ENCODE measurements at places on chromosomes 12 and 14.

GRCh38 chr12:10512798-10513197 lies 7.1 kb downstream of the EIF2S3B start:
- peak; percentile 8 for DNase-seq

GRCh38 chr12:104263580-104264358 lies 39.8 kb upstream of the EID3 start:
- DNase-seq = peak; percentile 72

- peak; percentile 85 for DNase-seq
These were observed 2.2 kb downstream of the OASL start for GRCh38 chr12:121036810-121037326.

DNA sequence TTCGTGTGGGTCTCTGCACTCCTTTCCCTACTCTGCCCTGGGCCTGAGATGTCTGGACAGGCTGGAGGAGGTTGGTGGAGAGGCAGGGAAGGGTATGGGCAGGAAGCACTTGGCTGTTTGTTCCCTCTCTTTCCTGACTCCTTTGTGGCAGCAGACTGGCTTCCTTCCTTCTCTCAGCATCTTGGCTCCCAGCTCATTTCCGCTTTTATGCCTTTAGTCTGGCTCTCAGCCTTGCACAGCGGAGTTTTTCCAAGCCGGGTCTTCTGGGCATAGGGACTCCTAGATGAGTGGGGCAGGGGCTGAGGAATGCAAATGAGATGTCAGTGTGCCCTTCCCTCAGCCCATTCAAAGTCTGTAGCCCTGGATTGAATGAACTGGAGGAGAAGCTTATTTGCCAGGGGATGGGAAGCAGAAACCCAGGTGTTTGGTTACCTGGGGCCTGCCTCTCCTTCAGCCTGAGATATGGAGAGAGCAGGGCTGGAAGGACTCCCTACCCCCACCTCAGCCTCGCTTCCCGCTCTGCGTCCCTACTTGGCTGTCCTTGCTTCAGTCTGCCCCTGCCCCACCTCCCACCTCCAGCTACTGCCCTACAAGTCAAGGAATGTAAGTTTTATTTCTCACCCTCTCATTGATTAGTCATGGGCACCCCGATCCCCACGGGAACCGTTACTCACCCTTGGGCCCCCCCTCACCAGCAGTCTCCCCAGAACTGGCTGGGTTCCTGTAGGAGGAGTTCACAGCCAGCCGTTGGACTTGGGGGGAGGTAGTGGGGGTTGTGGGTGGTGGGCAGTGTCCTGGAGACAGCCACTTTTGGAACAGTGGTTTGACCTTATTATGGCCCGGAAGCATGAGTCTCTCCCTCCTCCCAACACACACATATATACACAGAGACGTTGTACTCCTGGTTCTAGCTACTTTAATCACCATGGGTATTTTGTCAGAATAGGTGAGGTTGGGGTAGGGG lies 9.3 kb upstream of the ITGA5 start:
- peak; percentile 95 for DNase-seq

DNA sequence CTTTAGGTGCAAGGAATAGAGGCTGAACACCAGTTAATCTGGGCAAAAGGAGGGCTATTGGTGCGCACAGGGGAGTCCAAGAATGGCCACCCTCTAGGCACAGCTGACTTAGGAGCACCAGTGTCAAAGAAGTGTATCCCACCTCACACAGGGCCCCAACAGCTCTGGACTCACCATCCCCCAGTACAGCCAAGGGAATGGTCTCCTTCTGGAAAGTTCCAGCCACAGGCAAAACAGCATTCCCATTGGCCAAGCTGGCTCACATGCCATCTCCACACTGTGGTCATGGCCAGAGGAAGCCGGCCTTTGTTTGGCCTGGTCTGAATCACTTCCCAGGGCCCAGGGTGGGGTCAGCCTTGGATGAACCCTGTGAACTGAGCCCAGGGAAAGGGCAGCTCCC lies 120.1 kb downstream of the DICER1 start:
- DNase-seq = no peak

GRCh38 chr14:40936861-40937260 lies 669.8 kb upstream of the LRFN5 start:
- DNase-seq = no peak

DNA sequence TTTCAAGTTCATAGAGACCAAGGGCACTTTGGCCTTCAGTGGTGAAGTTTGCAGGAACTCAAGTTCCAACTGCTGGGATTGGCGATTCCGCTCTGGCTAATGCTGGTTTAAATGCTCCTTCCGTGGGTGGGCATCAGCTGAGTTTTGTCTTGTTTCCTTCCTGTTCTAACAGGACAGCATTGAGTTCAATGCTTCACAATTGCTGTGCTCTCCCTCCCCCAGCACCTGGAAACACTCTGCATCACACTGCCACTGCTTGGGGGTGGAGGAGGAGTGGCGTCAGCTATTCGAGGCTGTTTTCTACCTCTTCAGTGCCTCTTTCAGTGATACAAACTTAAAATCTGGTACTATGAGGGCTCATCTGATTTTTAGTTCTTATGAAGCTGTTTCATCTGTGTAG lies 634.9 kb downstream of the FSCB start:
- DNase-seq = no peak

GRCh38 chr12:94122591-94122990 lies 25.8 kb upstream of the PLXNC1 start:
- no peak for DNase-seq

DNA sequence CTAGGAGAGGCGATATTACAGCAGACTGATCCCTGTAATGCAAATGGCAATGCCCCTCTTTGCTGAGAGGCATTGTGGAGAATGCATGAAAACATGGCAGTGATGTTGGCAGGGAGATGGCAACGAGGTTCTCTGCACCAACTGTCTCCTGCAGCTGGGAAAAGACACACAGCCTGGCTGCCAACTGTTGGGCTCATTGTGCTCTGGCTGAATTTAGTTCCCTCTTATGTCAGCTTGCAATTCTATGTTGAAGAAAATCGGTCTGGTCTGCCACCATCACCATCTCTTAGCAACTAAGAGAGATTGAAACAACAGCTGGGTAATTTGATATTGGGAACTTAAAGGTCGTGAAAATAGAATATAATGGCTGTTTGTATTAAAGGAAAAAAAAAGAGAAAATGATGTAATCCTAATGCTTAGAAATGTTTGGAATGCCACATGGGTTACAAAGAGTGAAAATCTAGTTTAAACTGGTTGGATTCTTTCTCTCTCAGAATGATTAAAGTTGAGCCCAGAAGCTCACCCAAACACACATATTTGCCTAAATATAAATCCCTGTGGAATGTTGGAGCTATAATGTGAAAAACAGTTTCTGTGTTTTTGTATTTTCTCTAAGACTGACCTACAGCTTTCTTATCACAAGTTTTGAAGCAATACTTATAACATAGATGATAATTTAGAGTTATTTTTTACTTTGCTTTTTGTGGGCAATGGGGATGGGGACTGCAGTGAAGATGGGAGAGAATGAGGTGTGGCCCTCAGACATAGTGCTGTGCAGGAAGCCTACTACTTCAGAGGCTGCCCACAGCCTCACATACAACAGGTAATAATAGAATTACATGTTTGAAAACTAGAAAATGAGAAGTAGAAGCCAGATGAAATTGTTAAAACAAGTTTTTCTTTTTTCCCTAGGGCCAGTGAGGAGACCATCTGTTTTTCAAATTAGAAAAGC lies 143.7 kb downstream of the AKAP6 start:
- DNase-seq = peak; percentile 95

DNA sequence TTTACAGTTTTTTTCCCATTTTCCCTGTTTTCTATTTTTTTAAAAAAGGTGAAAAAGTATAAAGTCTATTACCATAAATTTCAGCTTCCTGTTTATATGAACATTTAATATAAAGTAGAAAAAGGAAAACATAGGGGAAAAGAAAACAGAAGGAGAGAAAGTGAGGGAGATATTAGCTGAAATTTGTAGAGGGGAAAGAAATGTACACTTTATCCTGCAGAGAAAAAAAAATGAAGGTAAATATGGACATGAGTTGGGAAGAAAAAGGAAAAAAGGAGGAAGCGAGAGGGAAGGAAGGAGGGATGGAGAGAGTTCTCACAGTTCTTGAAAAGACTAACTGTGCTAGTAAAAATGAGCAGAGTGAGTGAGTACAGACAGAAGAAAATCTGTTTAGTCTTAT lies 91.6 kb upstream of the BTG1 start:
- DNase-seq = no peak

All from LHCN-M2 (cell line).